Activated CD8-positive, alpha-beta memory T cell treated with anti-CD3 and anti-CD28 coated beads for 48 hours (primary cell): ENCODE measurements at places on chromosomes 13 and 19.

DNA sequence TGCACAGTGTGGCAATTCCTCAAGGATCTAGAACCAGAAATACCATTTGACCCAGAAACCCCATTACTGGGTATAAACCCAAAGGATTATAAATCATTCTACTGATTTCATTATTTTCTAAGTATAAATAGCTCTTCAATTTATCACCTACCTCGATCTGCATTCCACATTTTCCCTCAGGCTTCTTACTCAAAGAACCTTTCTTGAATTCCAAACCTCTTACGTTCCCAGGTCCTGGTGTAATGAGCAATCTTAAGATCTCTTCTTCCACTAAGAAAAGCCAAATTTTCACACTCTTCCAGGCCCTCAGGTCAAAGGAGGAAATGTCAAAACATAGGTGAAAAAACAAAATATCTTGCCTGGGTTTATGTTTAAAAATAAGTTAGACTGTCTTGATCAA, 237.3 kb upstream of the GPC6 start:
- DNase-seq: no peak

DNA sequence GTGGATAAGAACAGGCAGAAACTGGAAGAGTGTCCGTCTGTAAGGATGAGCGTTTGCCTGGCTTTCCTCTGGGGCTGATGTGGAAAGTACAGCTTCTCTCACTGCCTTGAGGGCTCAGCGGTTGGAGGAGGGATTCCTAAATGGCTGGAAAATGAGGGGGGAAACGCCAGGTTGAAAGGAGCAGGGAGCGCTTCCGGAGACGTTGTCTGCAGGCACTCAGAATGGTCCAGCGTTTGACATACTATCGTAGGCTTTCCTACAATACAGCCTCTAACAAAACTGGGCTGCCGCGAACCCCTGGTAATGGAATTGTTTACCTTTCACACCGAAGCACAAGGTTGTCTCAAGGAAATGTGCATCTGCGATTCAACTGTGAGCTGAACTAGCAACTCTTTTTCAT, 39.9 kb downstream of the MRPL57 start:
- DNase-seq: no peak

DNA sequence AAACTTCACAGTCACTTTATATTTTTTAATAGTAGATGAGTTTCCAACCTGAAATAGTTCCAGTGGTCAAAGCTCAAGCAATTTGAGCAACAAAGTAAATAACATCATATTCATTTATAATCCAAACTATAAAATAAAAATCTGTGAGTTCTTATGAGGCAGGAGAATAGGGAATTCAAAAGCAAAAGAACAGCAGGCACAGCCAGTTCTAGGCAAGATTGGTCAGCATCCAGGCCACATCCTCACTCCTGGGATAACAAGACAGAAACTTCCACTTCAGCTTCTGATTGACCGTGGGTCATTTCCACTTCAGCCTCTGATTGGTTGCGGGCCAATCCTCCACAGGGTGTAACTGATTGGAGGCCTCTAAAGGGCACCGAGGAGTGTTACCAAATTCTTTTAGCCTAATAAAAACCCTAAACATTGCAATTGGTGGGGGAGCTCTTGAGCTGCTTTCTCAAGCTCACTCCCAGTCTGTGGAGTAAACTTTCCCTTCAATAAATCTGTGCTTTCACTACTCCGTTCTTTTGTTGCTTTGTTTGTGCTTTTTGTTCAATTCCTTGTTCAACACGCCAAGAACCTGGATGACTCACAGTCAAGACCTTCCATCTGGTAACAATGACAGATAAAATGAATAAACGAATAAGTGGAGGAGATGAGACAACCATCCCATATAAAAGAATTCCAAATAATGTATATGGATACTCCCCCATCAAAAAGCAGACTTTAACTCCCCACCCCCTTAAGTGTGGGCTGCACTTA, 42.6 kb upstream of the AMER2 start:
- no peak for DNase-seq

DNA sequence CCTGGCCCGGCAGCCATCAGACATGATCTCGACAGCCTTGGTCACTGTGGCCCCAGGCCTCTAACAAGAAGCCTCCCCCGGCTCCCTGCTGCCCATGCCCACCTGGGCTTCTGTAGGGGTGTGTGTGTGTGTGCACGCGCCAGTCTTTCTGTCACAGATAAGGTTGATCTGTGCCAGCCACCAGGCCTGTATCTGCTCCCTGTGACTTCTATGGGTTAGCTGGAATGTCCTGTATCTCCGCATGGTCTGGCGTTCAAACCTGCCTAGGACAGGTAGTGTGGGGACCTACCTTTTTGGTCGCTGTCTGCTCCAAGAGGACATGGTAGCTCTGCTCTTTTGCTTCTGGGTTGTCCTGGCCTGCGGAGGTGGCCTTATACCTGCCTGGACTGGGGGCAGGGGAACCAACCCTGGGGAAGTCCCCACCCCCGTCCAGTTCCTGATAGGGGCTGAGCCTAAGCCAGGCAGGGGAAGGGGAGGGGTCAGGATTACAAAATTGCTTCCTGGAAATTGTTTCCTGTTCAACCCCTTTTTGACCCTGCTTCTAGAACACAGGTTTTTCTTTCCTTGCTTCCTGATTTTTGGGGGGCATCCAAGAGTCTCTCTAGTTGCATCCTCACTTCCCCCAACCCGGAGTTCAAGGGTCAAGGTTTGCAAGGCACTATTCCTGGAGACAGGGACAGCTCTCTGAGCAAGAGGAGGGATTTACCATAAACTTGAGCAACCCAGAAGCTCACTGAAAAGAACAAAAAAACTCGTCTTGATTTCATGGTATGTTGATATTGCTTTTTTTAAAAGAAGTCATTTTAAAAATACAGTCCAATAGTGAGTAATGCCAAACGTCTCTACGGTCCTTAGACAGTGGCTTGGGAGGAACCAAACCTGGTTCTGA, at the start of gene LRG1:
LRG1 (minus strand) TSS at position 344 of the 889 bp plus-strand sequence; CDS start at position 321, 23 bp downstream.
- no peak for DNase-seq

DNA sequence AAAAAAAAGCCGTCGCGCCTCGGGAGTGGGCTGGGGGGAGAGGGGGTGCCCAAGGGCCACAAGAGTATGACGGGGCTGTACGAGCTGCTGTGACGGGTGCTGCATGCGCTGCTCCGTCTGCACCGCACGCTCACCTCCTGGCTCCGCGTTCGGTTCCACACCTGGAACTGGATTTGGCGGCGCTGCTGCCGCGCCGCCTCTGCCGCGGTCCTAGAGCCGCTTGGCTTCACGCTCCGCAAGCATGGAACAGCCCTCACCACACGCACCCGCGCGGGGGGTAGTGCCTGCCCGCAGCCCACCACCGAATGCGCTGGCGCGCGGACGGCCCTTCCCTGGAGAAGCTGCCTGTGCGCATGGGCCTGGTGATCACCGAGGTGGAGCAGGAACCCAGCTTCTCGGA, 18.8 kb downstream of the C1QTNF9 start:
- no peak for DNase-seq

DNA sequence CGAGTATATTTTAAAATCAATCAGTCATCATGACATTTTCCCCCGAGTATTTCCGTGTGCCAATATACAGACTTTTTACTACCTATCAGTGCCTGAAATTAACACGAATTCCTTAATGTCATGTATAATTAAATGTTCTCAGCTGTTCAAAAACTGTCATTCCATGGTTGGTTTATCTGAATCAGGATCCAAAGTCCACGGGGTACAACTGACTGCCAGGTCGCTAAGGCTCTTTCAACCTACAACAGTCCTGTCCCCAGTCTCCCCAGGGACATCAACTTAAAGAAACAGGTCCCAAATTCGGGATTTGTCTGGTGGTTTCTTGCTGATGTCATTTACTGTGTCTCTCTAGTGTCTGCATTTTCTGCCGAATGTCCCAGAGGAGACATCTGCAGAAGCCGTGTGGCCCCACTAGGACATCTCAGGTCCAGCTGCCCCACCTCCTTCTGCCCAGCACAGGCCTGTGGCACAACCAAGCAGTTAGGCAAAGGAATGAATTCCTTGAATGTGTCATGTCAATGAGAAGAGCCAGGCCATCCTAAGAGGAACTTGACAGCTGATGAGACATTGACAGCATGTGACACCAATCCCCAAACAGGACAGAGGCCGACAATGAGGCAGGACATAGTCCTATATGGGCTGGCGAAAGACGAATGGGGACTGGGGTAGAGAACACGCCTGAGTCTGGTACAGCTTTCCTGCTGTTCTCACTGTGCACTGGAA, 109.5 kb downstream of the STK24 start:
- no peak for DNase-seq

GRCh38 chr19:18300930-18301717, 19.7 kb upstream of the JUND start:
- no peak for DNase-seq

DNA sequence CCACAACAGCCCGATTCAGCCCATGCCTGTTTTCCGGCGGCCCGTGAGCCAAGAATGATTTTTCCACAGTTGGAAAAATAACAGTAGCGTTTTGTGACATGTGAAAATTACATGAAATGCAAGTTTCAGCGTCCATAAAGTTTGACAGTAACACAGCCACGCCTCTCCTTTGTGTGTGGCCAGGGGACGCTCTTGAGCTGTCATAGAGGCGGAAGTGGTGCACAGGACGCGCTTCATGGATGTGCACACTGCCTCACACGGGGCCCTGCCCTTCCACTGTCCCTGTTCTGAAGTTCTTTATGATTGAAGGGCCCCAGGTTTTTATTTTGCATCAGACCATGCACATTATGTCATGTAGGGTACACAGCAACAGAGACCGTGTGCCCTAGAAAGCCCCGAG, 12.4 kb upstream of the ELAVL1 start:
- DNase-seq: no peak

- DNase-seq: no peak
Observed at GRCh38 chr13:51380269-51380668, 40.8 kb downstream of the SERPINE3 start.

DNA sequence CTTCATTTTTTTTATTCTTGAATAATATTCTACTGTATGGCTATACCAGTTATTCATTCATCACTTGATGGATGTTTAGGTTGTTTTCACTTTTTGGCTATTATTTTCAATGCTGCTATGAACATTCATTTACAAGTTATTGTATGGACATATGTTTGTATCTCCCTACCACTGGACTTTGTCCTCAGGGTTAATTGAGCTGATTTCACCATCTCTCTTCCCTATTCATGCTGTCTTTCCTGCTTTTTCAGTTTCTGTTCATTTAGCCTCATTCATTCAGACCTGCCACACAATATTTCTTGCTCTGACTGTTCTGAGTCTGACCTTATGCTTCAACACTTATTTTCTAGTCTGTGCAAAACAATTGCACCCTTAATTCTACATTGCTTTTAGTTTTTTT, 12.3 kb upstream of the C1QTNF9B start:
- no peak for DNase-seq

GRCh38 chr19:13051557-13052165, 51.0 kb downstream of the LYL1 start:
- DNase-seq: no peak

GRCh38 chr13:49464621-49465325, 20.7 kb downstream of the SETDB2 start:
- DNase-seq: no peak

- no peak for DNase-seq
Observed at GRCh38 chr13:101150998-101151397, 265.3 kb downstream of the NALCN start.

GRCh38 chr19:19873381-19873780, 7.7 kb downstream of the ZNF253 start:
- DNase-seq: no peak

- DNase-seq: no peak
Observed at GRCh38 chr13:74715718-74716117, 581.5 kb upstream of the KLF12 start.

- DNase-seq: no peak
Observed at GRCh38 chr19:47350630-47351029, 1.5 kb downstream of the DHX34 start.
